Calu3 (cell line): ENCODE measurements at places on chromosomes 5 and 9.
A peak's percentile ranks its signal among the peaks of the same experiment; 100 is the strongest.

- no peak for DNase-seq
Observed at GRCh38 chr9:124766815-124767554, 4.1 kb downstream of the NR6A1 start.

DNA sequence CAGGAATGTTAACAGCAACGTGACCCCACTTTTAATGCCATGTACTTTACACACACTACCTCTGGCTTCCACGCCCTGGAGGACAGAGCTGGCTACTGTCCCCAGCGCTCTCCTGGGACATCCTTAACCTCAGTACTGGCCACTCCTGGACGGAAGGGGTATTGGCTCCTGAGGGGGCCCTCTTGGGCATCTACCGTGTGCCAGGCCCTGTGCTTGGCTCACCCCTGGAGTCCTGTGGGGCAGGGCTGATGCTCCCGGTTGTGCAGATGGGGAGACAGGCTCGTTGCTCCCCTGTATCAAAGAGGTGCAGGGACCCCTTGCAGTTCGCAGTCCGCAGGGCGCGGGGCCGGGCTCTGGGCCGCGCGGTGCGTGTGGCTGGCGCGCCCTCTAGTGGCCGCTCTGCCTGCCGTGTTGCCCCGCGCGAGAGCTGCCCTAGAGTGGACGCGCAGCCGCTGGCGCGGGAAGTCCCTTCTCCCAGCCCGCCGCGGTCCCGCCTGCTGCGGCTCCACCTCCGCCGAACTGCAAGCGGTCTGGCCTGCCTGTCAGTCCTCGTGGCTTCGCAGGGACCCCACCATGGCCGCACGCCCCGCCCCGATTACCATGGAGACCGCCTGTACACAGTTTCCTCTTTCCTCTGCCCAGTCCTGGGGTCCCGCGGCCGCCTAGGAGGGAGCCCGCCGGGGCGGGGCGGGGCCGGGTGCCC is at the start of gene WDR38:
Gene WDR38 (plus strand): TSS at position 632 of the 703 bp plus-strand sequence. CDS start 72 bp downstream, outside the sequence.
- peak; percentile 70 for DNase-seq

DNA sequence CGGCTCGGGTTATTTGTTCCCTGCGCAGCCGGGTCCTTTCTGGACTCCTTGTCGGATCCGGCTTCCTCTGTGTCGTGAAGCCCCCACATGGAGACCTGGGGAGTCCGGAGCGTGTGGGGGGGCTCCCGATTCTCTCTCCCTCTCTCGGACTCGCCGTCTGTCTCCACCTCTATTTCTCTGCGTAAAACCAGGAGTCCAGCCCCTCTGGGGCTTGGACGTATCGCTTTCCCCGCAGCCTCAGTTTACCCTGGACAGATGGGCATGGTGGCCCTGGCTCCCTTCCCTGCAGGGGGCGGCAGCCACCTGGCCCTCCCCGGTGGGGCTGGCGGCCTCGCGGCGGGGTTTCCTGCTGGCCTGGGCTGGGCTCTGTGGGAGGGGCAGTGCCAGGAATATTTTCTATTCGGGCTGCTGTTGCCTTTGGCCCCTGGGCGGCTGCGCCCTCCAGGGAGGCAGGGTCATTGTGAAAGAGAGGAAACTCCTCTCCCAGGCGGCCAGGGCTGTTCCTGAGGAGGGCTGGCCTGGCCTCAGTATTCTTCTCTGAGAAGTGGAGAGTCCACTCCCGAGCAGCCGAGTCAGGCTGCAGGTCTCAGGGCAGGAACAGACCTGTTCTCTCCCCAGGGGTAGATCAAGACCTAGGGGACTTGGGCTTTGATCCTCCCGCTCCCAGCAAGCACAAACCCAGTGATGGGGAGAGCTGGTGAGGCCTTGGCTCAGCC is 665 bp downstream of the ASS1 start:
- DNase-seq = peak; percentile 42

DNA sequence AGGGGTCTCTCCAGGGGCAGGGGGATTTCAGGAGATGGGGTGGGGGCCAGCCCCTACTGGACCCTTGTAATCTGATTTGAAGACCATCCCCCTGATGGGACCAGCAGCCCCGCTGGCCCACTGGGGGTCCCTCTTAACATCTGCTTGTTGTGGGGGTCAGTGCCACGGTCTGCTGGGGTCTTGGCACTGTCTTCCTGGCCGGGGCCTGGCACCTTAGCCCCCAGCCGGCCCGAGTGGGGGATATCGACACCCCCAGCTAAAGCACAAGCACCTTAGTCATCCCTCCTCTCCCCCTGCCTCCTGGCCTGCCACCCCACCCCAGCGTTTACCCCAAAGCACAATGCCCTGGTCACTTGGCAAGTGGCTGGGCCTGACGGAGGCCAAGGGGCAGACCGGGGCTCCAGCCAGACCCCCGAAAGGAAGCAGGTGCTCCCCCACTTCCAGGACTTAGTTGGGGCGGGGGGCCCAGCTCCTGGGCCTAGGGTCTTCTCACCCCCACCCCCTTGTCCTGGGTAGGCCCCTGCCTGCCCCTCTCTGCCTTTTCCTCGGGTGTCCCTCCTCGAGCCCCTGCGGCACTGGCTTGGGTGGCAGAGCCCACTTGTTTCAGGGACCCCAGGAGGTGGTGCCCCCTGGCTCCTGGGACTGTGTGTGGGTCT is 1.4 kb upstream of the NFX1 start:
- no peak for DNase-seq

GRCh38 chr5:144436007-144436406 is 265.3 kb downstream of the KCTD16 start:
- DNase-seq = no peak

DNA sequence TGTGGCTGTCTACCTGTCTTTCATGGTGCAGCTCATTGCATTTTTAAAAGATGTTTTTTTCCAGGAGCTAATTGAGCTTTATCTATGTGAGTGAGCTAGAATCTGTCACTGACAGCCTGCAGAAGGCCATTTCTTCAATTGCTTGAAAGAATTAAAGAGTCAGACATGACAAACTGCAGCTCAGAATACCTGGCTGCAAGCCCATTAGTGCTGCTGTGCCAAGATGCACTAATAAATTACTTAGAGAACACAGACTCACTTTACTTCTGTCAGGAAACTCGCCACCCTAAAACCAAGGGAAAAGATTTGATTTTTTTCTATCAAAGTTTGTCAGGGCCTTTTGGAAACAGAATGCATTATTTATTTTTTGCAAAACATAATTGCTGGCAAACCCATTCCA is 368.3 kb downstream of the CAAP1 start:
- no peak for DNase-seq

DNA sequence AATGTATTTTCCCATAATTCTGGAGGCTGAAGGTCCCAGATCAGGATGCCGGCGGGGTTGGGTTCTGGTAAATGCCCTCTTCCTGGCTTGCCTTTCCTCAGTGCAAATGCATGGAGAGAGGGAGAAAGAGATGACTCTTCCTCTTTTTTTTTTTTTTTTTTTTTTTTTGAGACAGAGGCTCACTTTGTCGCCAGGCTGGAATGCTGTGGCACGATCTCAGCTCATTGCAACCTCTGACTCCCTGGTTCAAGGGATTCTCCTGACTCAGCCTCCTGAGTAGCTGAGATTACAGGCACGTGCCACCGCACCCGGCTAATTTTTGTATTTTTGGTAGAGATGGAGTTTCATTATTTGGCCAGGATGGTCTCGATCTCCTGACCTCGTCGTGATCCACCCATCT is 300.0 kb upstream of the TAS2R1 start:
- DNase-seq = no peak

- DNase-seq = no peak
Observed at GRCh38 chr9:22005021-22005701, 3.9 kb downstream of the CDKN2B start.

DNA sequence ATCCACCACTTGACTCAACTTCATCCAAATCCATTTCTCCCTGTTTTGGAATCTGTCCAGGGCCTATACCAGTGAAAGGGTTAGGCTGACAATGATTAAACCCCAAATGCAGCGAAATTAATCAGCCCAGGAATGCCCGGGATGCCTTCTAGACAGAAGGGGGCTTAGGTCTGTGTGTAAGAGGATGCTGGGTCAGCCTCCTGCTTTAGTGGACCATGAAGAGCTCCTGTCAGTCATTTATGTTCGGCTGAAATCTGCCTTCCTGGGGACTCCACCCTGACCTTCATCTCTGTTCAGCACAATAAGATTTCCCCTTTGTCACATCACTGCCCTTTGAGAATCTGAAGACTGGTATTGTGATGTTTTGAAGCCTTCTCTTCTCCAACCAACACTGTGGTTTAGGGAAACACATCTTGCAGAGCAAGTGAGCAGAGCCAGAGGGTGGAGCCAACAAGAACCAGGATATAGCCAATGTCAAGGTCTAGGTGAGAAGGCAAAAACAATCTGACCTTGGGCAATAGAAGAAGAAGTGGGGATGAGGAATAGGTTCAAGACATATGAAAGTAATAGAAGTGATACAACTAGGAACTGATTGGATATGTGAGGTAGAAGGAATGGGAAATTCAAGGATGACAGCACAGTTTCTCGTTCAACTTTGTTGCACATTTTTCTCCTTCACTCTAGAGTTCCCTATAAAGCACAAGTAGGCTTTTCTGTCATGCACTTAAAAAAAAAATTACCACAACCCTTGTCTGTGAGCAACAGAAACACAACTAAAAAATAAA is 234.4 kb downstream of the ARHGAP26 start:
- no peak for DNase-seq

DNA sequence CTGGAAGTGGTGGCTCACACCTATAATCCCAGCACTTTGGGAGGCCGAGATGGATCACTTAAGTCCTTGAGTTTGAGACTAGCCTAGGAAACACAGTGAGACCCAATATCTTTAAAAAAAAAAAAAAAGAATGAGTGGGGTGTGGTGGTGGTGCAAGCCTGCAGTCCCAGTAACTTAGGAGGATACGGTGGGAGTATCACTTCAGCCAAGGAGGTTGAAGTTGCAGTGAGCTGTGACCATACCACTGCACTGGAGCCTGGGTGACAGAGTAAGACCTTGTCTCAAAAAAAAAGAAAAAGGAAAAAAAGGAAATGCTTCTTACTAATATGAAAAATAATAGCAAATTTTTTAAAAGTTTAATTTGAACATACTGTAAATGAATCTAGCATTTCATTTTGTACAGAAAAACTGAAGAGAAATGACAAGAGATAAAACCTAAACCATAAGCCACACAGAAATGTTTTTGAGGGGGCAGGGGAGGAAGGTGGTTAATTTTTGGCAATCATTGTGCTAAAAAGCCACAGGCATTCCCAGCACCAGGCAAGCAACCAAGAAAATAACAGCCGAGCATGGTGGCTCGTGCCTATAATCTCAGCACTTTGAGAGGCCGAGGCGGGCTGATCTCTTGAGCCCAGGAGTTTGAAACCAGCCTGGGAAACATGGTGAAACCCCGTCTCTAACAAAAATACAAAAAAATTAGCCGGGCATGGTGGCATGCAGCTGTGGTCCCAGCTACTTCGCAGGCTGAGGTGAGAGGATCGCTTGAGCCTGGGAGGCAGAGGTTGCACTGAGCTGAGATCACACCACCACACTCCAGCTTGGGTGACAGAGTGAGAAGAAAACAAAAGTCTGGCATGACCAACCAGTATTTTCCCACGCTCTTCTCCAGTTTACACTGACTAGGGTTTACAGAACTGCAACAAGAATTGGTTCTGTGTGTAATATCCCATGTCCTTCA is 114.5 kb upstream of the NR5A1 start:
- DNase-seq = peak; percentile 3

DNA sequence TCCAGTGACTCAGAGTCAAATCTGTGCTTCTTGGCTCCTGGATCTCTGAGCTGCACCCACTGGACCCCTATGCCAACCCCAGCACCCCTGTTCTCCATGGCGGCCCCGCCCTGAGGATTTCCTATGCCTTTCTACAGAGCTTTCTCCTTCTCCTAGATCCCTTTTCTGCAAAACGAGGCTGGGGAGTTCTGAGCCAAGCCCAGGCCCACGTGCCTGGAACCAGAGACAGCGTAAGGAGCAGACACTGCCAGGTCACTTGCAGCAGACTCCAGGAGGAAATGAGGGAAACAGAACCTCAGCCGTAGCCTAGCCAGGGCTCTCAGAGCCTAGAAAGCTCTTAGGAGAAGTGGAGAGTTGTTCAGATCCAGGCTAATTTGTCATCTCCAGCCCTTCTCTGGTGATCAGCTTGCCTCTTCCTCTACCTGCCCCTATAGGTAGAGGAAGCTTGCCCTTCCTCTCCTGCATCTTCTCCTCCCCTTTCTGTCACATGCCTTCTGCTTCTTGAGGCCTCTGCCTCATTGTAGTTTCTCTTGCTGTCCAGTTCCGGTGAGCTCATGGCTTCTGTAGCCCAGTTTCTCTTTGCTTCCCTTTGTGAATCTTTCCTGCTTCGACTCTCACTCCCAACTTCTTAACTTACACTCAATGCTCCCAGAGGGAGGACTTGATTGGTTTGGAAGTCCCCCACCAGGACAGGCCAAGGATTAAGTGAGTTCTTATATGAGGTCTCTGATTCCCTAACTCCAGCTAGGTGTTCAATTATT is 163.4 kb downstream of the RGS3 start:
- no peak for DNase-seq

- no peak for DNase-seq
Observed at GRCh38 chr5:102771435-102771834, 16.3 kb downstream of the PAM start.

- peak; percentile 16 for DNase-seq
Observed at GRCh38 chr5:174816858-174817257, 92.5 kb downstream of the MSX2 start.

- no peak for DNase-seq
Observed at GRCh38 chr5:20554001-20554400, 566.0 kb upstream of the CDH18 start.

DNA sequence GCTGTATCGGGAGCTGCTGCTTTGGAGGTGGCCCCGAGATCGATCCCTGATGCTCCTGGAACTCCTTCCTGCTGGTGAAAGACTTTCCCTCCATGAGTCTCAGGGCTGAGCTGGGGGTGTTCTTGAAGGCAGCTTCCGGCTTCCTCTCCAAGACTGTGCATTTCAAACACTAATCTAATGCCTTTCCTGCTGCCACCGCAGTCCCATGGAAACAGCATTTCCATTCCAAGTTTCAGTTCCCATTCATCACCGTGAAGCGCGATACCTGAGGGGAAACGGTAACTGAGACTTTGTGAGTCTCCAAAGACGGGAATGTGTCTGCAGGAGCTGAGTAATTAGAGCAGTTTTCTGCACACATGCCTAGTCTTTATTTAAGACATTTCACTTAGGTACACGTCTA is 230.1 kb downstream of the PAX5 start:
- no peak for DNase-seq

DNA sequence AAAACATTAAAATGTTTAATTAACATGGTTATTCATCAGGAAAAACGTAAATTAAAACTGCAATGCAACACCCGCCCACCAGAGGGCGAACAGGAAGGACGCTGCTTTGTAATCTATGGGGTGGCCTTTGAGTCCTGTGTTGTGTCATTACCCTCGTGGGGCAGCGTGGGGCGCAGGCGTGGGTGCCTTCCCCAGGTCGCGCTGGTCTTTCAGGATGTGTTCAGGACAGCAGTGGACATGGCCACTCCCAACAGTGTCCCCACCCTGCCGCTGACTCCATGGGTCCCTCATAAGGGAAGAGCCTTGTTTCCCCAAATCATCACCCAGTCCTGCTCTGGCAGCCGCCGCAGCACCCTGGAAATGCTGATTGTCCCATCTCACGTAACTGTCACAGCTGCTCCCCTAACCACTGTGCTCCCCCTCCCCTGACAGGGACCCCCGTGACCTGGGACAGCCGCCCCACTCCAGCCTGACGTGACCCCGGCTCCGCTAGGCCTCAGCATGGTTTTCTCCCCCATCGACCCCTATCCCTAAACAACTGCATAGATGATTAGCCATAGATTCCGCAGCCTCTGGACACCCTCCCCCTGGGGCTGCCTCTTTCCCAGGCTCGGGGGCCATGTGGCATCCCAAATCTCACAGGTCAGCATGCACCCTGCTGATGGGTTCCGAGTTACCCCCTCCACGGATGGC is 36.4 kb downstream of the GLT6D1 start:
- DNase-seq = peak; percentile 54
